Omental fat pad (tissue), 4 donors: ENCODE measurements at places on chromosomes 4 and X.

DNA sequence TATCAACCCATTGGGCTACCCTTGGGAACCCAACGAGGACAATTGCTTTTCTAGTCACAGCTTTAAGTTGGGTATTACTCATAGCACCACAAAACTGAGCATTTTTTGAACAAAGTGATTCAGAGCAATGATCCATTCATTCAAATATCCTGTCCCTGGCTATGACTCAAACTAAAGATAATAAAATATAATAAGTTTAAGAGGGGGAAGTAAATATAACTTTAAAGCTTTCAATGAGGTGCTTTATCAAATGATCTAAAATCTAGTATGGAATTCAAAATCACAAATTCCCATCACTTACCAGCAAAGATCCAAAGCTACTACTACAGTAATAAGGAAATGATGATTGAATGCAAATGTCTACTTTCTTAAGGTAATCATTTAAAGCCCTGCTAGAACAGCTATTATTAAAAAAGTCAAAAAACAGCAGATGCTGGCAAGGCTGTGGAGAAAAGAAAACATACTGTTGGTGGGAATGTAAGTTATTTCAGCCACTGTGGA, 39.8 kb upstream of the S100G start:
- no peak for DNase-seq

DNA sequence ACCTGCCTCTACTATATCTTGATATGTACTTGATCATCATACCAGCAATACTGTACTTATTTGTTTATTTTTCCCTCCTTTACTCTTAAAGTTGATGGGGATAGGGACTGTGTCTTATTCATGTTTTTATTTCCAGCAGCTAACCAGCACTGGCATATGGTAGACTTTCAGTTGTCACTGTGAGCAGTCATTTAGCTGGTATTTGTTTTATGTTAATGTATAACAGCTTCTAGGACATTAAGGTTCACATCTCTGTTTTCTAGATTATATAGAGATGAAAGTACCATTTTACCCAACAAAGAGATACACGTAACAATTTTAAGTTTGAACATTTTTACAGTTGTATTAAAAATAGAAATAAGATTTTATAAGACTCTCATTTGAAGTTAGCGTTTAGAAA, 17.9 kb downstream of the METTL14 start:
- DNase-seq: no peak

DNA sequence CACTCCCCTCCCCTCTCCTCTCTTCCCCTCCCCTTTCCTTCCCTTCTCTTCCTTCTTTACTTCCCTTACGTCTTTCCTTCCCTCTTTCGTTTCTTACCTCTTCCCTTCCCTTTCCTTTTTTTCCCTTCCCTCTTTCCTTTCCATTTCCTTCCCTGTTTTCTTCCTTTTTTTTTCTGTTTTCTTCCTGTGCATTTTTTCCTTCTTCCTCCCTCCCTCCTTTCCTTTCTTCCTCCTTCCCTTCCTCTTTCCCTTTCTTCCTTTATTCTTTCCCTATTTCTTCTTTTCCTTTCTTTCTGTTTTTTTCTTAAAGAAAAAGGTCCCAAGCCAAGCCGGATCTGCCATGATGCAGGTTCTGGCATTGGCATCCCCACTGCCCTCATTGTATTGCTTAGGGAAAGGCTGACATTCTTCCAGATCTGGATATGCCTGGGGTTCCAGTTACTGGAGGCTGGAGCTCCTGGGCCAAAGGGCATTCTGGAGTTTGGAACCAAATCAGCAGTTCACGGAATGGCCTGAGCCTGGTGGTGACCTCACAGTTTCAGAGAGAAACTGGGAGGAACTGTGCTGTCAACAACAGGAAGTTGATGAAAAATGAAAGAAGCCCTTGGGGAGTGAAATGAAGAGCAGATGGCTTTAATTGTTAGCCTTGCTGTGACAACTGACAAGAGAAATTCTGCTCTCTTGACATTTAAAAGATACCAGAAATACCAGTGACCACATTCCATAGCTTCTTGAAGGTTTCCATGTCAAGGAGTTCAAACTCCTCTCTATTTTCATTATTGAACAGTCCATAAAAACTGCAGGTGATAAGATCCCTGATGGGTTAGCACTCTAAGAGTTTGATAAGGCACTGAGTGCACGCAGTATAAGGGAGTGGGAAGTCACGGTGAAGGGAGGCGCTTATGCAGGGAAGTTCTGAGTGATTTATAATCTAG, 622.1 kb downstream of the SPRY1 start:
- no peak for DNase-seq

DNA sequence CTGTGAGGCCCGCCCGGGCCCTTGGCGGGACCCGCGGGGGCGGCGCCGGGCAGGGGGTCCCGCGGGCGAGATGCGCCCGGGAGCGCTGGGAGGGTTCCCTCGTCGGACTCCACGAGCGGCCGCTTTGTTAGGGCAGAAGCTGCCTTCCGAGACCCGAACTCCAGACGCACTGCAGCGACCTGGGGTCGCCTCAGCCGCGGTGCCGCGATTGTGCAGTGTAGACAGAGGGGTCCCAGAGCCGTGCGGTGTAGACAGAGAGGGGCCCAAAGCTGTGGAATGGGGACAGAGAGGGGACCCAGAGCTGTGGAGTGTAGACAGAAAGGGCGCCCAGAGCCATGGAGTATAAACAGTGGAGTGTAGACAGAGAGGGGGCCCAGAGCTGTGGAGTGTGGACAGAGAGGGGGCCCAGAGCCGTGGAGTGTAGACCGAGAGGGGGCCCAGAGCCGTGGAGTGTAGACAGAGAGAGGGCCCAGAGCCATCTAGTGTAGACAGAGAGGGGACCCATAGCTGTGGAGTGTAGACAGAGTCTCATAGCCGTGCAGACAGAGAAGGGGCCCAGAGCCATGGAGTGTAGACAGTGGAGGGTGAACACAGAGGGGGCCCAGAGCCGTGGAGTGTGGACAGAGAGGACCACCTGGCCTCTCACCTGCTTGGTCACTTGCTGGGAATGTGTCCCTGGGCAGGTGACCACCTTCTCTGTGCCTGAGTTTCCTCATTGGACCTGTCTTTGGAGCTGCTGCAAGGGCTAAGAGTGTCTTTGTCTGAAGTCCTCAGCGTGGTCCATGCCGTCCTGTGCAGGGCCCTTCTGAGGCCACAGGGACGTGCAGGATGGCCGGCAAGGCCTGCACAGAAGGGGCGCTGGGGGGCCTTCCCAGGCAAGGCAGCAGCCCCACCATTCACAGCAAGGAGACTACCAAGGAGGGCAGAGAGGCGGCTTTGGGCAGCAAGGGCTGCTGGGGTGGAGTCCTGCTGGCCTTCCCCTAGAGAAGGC, 875 bp downstream of the RGS12 start:
- DNase-seq: peak; percentile 16

DNA sequence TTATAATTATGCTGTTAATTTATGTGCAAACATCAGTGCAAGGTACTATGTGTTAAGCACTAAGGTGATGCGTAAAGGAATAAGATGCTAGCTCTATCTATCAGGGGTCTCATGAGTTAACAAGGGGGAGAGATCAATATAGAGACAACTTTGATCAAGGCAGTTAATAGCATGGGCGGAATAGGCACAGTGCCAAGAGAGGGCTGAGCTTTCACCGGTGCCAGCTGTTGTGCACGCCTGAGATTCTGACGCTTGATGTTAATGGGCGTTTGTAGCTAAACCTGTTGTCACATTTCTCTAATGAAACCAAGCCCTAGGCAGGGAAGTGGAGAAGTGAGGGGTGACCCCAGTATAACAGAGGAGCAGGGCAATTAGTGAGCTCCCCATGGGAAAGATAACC, 86.0 kb upstream of the NMU start:
- no peak for DNase-seq

DNA sequence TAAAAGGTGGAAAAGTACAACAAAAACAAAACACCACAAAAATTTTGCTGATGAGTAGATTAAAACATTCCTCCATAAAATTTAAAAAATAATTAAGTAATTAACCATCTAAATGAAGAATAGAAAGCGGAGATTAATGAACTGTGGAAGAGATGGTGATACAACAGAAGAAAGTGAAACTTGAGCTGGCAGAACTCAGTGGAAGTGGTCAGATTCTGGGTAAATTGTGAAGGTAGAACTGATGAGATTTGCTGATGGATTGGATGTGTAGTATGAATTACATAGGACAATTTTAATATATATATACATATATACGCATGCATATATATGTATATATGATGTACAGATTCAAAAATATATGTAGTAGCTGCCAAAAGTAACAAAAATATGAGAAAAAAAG, 73.9 kb downstream of the AMOT start:
- DNase-seq: no peak

DNA sequence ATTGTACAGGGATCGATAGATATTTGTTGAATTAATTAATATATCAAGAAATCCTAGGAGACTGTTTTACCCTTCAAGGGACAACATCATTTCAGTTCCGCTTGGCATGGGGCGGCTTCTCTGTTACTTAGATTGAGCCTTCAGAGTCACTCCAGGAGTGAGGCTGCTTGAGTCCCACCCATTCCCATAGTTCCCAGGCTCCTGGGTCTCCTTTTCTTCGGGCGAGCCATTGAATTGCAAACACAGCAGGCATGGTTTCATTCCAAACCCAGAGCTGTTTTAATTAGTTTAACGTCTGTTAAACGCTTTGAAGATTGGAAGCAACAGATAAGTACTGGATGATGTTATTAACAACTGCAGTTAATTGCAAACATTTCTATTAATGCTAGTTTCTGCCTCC, 571 bp upstream of the EDA start:
- no peak for DNase-seq

GRCh38 chr4:139889901-139890300, 224.3 kb downstream of the MGST2 start:
- DNase-seq: no peak

DNA sequence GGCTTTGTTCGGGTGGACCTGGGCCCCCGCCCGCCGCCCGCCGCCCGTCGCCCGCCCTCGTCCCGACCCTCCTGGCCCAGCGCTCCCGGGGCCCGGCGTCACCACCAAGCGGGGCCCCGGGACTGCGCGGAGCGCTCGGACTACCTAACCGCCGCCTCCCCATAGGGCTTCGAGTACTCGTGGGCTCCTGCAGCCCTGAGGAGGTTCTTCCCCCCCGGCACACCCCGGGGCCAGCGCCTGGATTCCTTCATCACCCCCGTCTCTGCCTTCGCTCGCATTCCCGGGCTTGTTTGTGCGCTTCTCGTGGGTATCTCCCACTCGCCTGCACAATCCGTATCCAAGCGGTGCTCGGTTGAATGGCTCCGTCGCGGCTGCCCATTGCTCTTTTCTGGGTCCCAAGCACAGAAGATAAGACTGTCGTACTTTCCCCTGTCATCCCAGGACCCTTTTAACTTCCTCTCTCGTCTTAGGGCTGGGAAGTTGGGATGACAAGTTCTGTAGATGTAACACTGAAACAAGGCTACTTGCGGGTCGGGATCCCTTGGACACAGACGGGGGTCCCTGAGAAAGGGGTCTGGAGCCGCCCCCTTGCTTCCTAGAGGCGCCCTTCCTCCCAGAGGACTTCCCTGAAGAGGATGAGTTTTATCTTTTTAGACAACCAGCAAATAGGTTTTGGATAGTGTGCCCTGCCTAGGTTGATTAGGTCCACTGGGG, 565 bp downstream of the MOB1B start:
- no peak for DNase-seq

- no peak for DNase-seq
These were observed 53.0 kb downstream of the CHST7 start for GRCh38 chrX:46626566-46626965.

- no peak for DNase-seq
These were observed 149.3 kb upstream of the SLC4A4 start for GRCh38 chr4:71189471-71189870.

DNA sequence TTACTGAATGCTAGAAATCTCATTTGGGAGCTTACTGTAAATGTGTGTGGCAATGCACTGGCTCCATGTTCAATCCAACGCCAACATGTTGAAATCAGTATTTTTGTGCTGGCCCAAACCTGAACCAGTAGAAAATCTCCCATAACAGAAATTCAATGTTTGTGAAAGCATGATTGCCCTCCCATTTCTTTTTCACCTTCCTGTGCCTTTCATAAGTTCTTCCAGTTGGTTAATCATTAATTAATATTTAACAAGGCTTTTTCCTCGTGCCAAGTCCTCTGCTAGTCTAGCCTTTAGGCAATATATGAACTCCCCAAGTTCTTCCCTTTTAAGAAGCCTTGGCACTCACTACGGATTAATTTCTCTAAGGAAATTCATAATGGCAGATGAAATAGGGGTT, 1.3 kb upstream of the PLS3 start:
- DNase-seq: no peak

DNA sequence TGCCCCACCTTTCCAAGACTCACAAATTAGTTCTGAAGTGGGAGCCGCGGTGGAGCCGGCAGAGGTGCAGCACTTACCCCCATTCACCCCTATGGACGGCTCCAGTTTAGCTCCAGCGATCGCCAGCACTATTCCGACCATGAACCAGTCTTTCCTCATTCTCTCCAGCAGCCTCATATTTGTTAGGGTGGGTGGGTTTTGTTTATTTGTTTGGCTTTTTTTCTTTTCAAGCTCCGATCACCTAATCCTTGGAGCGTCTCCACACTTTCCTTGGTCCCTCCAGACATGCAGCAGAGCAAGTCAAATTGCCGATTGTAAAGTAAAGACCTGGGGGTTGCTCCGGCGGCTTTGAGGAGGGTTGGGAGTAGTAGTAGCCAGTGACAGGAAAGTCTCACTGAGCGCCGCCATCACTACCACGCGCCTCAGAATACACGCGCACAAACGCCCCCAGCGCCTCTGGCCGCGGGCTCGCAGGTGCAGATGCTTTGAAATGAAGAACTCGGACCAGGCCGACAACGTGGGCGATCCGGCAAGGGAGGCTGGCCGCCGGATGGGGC, at the start of gene SLC10A7:
SLC10A7 (minus strand) TSS at position 400 of the 557 bp plus-strand sequence; CDS start at position 177, 223 bp downstream.
- peak; percentile 39 for DNase-seq

GRCh38 chr4:159395693-159396092, 292.8 kb downstream of the RAPGEF2 start:
- DNase-seq: no peak

DNA sequence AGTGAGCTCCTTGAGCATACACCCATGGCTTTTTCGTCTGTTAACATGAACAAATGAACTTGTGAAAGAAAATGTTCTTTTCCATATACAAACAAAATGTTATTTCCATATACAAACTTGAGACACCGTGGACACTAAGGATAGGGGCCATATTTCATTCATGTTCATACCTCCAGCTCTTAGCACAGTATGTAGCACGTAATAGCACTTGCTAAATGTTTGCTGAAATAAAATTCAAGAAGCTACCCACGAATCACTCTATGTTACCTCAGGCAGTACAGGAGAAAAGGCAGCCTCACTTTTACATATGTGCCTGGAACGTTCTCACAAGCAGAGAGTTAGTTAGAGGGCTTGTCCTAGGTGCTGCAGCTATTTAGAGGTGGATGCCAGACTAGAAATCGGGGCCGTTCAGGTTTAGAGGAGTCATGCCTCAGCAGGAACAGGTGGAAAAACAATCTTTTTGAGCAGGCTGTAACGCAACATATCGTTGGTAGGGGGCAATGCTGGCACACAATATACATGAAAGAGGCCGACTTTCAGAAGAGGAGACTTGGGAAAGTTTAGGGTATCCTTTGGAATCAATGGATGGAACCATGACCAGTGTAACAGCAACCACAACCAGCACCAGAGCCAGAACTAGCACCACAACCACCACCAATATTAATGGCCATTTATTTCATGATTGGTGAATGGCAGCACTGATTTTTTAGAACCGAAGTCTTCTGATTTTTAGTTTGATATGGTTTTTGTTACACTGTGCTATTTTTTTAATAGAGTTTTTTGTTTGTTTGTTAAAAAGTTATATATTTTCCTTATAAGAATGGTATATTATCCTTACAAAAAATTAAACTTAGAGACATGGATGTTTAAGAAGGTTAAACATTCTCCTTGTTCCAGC, 14.8 kb upstream of the PAQR3 start:
- no peak for DNase-seq
